ENCODE measurements at places on chromosomes 3 and 15. TPM values are rescaled to one million over a fixed set of nuclear protein-coding genes. Genes with fewer than 3 reads are reported as not detected.

The CXCR6 gene
- total RNA-seq = 2.7 TPM

DNA sequence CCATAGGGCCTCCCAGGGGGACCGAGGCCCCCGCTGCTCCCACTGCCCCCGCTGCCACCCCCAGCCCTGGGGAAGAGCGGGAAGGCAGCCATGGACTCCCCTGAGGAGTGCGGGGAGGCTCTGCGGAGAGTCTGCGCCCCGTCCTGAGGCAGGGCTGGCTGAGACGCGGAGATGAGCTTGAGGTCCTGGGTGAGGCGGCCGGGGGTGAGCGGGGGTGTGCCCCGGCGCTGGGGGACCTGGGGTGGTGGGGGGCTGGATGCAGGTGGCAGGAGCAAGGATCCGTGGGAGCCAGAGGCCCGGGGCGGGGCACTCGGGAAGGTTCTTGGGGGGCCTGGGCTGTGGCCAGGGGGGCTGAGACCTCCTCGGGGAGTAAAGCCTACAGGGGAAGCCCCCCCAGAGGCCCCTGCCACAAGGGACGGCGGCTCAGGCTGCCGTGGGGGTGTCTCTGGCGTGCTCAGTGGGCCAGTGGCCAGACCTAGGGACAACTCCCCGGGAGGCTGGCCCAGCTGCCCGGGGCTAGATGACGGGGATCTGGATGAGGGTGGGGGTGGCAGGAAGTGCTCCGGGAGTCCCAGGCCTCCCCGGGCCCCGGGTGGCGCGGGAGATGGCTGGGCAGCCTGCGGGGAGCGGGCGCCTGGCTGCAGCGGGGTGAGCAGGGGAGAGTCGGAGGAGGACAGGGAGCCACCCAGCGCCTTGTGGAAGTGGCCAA lies 45.9 kb downstream of the HCN4 start:
- H3K4me1 ChIP-seq = no peaks in the 10 kb centered on the region
- DNase-seq = no peak
- H3K36me3 ChIP-seq = no peaks in the 10 kb centered on the region
- H3K4me3 ChIP-seq = no peak overlapping the region

The RNU5B-1 gene
- total RNA-seq = not detected

DNA sequence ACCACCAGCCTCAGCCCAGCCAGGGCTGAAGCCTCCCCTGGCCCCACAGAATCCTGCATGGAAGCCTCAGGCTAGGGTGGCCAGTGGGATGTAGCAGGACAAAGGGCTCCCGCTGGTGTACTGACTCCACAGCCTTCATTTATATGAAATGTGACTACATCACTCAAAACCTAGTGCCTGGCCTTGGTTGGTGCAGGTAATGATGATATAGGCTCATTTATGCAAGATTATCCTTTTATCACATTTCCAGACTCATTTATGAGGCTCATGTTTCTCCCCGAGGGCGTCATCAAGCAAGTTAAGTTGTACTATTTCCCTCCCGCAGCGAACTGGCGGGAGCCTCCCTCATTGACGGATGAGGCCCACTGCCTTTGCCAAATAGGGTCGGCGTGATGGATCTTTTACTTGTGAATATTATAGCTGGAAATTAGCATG lies 179.1 kb upstream of the SMAD3 start:
- no peaks in the 10 kb centered on the region for H3K36me3 ChIP-seq
- H3K4me1 ChIP-seq = peaks cover 34% of the 10 kb centered on the region
- H3K27ac ChIP-seq = no peak overlapping the region
- no peak overlapping the region for H3K4me3 ChIP-seq
- H3K27me3 ChIP-seq = no peaks in the 10 kb centered on the region

The TEX55 gene
- total RNA-seq = not detected

Data from tibial nerve (tissue), 4 donors.